H4 (cell line): ENCODE measurements at places on chromosomes 6 and 20. TPM values are rescaled to one million over a fixed set of nuclear protein-coding genes. Genes with fewer than 3 reads are reported as not detected.

The MOXD1 gene
- total RNA-seq: 2.4 and 11.1 TPM in 2 replicates

The MYLK2 gene
- total RNA-seq: 0.14 TPM in 1 of 2 replicates, not detected in the other

- DNase-seq: no peak
Measured at GRCh38 chr20:32670773-32671455, 2.8 kb downstream of the C20orf203 start.

The TRDN gene
- total RNA-seq: 0.08 and 0.51 TPM in 2 replicates

The OR12D3 gene
- total RNA-seq: not detected in 2 replicates

GRCh38 chr6:45609141-45609638 is 231.5 kb upstream of the SUPT3H start:
- DNase-seq: no peak

DNA sequence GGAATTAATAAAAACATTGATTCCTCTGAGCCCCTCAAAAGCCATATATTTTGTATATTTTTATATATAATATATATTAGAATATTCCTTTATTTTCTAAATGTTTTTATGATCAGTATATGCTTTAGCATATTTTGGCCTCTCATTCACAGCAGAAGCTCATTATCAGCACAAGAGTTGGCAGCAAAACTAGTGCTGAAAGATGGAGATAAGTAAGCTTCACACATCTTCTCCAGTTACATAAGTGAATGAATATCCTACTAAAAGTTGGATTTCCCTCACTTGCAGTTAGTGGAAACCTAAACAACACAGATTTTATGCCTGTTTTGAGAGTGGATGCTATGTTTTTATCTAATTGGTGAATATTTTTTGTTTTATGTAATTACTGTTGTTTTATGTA is 1303.8 kb upstream of the ADGRB3 start:
- no peak for DNase-seq

DNA sequence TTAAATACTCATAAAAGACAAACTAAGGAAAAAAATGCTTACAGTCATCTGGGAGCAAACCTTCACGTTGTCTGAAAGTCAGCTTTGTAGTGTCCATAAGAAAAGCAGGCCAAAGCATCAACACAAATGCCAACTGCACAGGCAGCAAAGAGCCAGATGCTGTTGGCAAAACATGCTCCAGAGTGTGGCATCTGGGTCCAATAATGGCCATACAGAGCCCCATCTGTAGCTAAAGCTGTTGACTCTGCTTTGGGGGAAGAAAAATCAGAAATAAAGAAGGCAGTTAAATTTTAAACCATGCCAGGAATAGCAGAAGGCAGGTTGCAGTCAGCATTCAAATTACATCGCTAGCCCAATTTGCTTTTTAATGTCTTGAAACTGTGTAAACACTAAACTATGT is 776.3 kb downstream of the EYS start:
- DNase-seq: no peak

DNA sequence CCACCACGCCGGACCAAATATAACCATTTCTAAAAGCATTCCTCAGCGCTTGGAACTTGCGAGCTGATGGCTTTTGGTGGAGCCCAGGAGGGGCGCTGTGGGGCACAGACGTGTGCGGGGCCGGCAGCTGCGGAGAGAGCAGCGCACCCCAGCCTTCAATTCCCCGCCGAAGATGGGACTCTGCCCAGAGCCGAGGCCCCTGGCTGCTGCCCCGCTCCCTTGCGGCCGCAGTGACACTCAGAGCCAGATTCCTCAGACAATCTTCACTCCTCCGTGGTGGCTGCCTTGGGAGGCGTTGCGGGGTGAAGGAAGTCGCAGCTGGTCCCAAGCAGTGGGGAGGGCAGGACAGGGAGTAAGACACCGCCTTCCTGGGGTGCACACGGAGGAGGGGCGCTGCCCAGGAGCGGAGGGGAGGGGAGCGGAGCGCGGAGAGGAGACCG is 87.7 kb downstream of the TMEM242 start:
- no peak for DNase-seq

DNA sequence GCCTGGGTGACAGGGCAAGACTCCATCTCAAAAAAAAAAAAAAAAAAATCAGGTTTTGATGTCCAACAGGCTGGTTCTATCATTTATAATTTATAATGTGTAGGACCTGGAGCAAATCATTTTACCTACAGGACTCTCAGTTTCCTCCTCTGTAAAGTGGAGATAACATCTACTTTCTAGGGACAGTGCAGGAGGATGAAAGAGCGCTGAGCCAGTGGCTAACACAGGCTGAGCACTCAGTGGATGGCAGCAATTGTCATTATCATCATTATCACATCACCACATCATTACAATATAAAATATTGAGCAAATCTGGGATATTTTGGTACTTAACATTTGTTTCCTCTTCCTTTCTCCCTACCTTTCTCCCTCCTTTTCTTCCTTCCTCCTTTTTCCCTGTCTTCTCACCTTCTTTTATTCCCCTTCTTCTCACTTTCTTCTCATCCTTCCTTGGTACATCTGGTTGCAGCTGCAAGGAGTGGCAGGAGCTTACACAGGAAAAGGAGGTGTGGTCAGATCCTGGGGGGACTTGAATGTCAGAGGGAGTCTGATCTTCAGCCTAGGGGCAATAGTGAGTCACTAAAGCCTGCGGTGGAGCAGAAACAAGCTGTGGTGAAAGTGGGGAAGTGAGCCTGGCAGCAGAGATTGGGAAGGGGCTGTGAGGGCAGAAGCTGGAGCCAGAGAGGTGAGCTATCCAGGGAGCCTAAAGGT is 24.6 kb upstream of the CTNNBL1 start:
- peak; percentile 47 for DNase-seq
